Posterior vena cava (tissue), 2 donors: ENCODE measurements at places on chromosomes 2 and 18. TPM values are rescaled to one million over a fixed set of nuclear protein-coding genes. Genes with fewer than 3 reads are reported as not detected.

FRZB gene
- total RNA-seq = 6.9 TPM

ASB18 gene
- not detected for total RNA-seq

NTSR2 gene
- total RNA-seq = not detected

DNA sequence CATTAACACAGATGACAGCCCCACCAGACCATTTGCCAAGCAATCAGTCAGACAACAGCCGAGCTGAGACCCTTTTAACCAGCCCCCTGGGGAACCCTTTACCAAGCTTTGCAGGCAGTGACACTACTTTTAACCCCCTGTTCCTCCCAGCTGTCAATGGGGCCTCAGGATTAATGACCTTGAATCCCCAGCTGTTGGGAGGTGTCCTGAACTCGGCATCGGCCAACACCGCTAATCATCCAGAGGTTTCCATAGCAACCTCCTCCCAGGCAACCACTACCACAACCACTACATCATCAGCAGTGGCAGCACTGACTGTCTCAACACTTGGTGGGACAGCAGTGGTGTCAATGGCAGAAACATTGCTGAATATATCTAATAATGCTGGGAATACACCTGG, 160.9 kb upstream of the EPC2 start:
- DNase-seq = no peak

GRCh38 chr2:105338020-105338385, 663 bp downstream of the C2orf49 start:
- no peak for DNase-seq

- no peak for DNase-seq
Measured at GRCh38 chr18:63087421-63088230, 231.9 kb downstream of the BCL2 start.

- DNase-seq = no peak
Measured at GRCh38 chr2:134200036-134200618, 53.7 kb upstream of the MGAT5 start.

GRCh38 chr18:8657050-8657820, 48.0 kb downstream of the RAB12 start:
- DNase-seq = no peak

- no peak for DNase-seq
Measured at GRCh38 chr2:71306762-71307161, 24.8 kb upstream of the ZNF638 start.

DNA sequence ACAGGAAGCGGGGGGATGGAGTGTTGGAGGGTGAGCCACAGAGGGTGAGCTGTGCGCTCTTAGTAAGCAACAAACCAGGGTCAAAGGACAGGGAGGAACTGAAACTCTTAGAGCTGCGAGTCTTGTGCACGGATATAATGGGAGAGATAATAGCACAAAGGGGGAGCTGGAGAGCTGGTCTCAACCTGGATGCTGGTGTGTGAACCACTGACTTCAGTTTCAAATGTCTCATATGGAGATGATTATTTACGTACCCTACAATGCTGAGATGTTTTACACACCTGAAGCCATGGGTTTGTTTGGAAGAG, 35.9 kb downstream of the PTGR3 start:
- DNase-seq = no peak

DNA sequence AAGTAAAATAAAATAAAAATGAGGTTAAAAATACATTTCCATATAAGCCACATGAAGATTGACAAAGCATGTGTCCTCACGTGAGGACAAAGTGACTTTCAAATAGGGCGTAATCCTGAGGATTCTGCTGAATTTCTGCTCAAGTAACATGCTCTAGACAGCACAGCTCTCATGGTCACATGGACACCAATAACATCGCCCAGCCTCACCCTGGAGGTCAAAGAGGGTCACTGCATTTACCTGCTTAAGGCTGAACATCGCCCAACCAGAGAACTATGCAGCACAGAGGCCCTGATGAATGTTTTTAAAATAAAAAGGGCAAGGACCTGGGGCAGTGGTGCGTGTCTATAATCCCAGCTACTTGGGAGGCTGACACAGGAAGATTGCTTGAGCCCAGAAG, 30.2 kb downstream of the TGFBRAP1 start:
- DNase-seq = no peak
